ENCODE measurements at places on chromosomes 13 and 19.

DNA sequence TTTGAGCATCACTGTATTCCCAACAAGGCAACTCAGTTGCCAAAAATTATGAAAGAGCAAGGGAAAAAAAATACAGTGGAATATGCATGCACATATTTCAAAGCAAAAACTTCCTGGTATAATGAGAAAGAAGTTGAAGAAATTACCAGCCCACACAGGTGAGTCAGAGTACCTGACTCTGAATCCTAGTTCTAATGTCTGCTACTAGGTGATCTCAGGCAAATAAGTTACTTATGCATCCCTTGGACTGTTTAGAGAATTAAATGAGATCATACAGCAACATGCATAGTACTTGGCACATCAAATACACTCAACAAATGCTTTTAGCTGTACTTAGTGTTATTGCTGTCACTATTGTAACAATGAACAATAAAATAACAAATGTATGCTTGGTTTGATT is 144.9 kb downstream of the MIPEP start:
- DNase-seq, result no peak

GRCh38 chr13:45411631-45412030 is 6.5 kb downstream of the SLC25A30 start:
- no peak for DNase-seq

DNA sequence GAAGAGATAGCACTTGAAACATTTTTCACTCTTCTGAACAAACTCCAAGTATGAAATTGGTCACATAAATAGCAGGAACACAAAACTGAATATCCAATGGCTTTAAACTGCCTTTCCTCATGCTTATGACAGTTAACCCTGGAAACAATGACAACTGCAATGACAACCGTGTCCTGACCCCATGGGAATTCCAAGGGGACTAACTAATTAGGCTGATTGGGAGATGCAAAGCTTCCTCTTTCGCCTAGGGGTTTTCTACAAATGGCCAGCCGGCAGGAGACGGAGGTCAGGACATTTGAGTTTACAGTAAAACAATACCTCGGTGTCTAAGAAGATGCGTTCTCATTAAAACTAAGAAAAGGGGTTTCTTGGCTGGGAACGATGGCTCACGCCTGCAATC is 53.0 kb upstream of the URAD start:
- no peak for DNase-seq

GRCh38 chr13:50236898-50237318 is 221.7 kb downstream of the KCNRG start:
- DNase-seq, result no peak

DNA sequence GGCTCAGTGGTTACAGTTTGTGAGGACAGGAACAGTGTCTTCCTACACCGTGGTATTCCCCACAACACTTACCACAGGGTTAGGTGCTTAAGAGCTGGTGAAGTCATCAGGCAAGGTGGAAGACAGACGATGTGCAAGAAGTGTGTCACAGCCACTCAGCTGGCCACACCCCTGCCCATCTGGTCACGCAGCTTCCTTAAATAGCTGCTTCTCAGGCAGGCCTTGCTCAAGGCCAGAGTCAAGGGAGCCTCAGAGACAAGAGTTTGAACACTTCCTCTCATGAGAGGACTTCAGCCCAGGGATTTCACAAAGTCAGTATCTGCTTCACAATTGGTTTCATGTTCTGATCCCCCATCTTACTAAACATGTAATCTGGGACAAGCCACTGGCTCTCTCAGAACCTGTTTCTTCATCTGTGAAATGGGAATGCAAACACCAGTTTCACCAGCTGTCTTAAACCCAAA is 80.3 kb upstream of the FRY start:
- peak; percentile 81 for DNase-seq

DNA sequence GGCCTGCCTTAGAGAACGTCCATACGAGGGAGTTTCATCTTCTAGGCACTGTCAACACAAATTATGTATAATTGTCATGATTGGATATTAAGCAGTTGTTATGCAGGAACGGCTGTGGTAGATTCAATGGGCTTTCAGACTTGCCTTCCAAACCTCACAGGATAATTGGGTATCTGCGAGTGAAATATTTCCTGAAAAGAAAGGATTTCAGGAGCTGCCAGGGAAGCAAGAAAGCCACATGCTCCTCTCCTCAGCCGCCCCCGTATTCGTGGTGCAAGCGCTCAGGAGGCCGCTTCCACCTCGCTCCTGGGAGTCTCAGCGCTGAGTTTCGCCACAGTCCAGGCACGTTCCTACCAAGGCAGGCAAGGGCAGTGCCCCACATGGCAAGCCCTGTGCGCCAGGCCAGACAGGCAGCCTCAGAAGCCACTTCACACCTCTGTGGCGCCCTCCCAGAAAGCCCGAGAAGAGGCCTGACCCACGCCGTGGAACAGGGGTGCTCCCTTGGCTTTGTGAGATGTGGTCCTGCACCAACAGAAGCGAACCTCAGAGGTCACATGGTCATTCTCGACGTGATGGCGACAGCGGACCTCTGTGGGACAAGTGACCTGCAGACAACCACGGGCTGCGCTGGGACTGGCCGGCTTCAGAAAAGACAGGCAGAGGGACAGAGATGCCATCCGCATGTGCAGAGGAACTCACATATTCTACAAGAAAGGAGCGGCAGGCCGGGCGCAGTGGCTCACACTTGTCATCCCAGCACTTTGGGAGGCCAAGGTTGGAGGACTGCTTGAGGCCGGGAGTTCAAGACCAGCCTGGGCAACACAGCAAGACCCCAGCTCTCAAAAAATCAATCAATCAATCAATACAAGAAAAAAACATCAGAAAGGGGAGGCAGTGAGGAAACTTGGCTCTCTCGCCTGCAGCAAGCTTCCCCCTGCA is 41.4 kb downstream of the CEBPG start:
- DNase-seq, result peak; percentile 23

- DNase-seq, result peak; percentile 32
These were observed 1.2 kb downstream of the F7 start for GRCh38 chr13:113106711-113107351.

GRCh38 chr13:82693607-82694006 is 1188.7 kb downstream of the SLITRK1 start:
- no peak for DNase-seq

- DNase-seq, result no peak
These were observed 194.1 kb downstream of the TDRD3 start for GRCh38 chr13:60590800-60591747.

Data from Right ventricle myocardium superior (tissue), 1 donor.